Effector CD8-positive, alpha-beta T cell (primary cell): ENCODE measurements at places on chromosomes 1 and 21.

GRCh38 chr1:53982763-53983104 lies 35.3 kb downstream of the LDLRAD1 start:
- no peak for DNase-seq

GRCh38 chr1:3650248-3651025 lies 534 bp upstream of the WRAP73 start:
- DNase-seq = no peak

DNA sequence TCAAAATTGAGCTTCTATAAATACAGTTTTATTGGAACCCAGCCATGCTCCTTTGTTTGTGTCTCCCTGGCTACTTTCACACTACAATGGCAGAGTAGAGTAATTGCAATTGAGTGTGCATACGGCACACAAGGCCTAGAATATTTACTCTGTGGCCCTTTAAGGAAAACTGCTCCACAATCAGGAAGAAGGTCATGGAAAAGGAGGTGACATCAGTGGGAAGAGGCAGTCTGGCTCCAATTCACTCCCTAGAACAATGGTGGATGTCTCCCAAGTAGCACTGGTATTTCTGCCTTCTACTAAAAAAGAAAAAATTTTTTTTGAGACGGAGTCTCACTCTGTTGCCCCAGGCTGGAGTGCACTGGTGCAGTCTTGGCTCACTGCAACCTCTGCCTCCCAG lies 51.3 kb downstream of the KRTAP19-8 start:
- no peak for DNase-seq

GRCh38 chr21:35234725-35235124 lies 185.6 kb upstream of the RUNX1 start:
- no peak for DNase-seq

GRCh38 chr21:44314128-44314527 lies 14.3 kb downstream of the PFKL start:
- no peak for DNase-seq

- no peak for DNase-seq
Measured at GRCh38 chr1:226082959-226083301, 20.4 kb downstream of the H3-3A start.

- peak; percentile 16 for DNase-seq
Measured at GRCh38 chr1:41381692-41382479, 20.7 kb downstream of the FOXO6 start.

DNA sequence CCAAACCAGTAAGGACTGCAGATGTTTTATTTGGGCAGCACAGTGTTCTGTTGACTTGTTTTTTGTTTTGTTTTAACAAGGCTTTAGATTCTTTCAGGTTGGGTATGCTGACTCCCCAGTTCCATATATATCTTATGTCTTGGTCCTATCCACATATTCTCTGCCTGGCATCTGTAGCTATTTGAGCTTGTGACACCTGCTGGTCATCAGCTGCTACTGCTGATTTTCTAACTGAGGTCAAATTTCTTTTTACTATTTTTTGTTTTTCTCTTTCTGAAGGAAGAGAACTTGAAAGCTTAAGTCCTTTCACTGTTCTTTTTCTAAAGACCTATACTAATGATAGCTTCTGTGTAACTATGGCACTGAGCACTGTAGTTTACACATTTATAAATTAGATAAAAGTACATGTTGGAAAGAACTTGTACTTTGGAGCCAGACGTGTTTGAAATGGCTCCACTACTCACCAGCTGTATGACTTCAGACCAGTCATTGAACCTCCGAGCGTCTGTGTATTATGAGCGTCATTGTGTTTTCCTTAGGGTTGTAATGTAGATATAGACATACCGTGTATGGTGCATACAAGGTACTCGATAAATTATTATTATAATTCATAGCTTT lies 109.4 kb downstream of the NRDC start:
- DNase-seq = no peak

DNA sequence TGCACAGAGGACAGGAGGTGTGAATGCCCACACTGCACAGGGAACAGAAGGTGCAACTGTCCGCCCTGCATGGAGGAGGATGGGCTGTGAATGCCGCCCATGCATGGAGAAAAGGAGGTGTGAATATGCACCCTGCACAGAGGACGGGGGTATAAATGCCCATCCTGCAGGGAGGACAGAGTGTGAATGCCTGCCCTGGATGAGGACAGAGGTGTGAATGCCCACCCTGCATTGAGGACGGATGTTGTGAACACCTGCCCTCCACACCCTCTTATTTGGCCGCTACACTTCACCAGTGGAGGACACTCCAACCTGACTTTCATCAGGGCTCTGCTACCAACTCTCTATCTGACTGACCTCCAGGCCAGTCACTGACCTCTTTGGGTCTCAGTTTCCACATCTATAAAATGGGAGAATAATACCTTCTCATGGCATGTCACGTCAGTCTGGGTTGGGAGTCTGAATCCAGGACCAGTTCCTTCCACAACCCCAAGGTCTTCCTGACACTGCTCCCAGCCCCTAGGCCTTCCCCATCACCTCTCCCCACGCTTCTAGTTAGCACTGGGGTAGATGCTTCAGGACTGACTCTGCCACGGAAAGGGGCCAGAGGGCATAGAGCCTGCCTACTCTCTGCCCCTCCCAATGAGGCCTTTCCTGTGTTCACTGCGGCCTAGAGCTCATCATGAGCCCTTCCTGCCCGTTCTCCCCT lies 28.4 kb downstream of the ZBTB17 start:
- no peak for DNase-seq

GRCh38 chr1:182629080-182629479 lies 24.9 kb upstream of the RGS16 start:
- no peak for DNase-seq

- no peak for DNase-seq
Measured at GRCh38 chr1:202143011-202143767, 1.3 kb downstream of the ARL8A start.

DNA sequence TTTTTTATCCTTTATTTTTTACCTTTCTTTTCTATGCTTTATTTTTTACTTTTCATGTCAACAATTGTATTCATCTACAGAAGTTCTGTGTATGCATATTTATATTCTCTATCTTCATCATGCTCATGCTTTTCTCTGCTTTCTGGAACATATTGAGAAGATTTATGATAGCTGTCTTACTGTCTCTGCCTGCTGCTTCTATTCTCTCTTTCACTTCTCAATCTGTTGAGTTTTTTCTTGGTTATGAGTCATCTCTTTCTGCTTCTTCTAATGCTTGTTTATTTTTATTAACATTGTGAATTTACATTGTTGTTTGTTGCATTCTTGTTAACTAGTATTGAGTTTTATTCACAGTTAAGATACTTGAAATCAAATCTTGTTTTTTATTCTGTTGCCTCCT lies 22.6 kb downstream of the F5 start:
- no peak for DNase-seq

DNA sequence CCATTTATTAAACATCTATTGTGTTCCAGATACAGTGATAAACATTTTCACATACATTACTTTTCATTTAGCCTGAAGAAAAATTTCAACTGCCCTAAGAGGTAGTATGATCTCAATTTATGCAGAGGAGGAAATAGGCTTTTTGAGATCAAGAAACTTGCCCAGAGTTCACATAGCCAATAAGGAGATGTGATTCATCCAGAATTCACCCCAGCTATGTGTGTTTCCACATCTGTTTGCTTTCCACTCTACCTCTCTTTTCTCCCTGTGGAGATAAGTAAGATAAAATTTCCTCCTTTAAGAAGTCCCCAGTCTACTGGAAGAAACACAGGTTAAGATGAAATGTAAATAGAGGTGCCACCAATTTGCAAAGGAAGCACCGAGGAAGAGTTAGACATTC lies 199.7 kb upstream of the C8B start:
- no peak for DNase-seq

GRCh38 chr1:221093903-221094791 lies 214.9 kb downstream of the HLX start:
- no peak for DNase-seq

GRCh38 chr1:154726896-154727753 lies 119.1 kb upstream of the ADAR start:
- DNase-seq = no peak

GRCh38 chr1:41417746-41418145 lies 56.5 kb downstream of the FOXO6 start:
- DNase-seq = no peak

GRCh38 chr1:47725000-47725473 lies 272.1 kb downstream of the TRABD2B start:
- no peak for DNase-seq

- no peak for DNase-seq
Measured at GRCh38 chr1:172118618-172119017, 277.3 kb downstream of the DNM3 start.

- DNase-seq = no peak
Measured at GRCh38 chr1:116457946-116458604, 85.0 kb downstream of the ATP1A1 start.

GRCh38 chr1:25907601-25908000 lies 1.4 kb upstream of the STMN1 start:
- DNase-seq = no peak

- no peak for DNase-seq
Measured at GRCh38 chr1:12402842-12403241, 173.0 kb downstream of the VPS13D start.

- DNase-seq = no peak
Measured at GRCh38 chr1:204065986-204066300, 7.0 kb upstream of the SOX13 start.

DNA sequence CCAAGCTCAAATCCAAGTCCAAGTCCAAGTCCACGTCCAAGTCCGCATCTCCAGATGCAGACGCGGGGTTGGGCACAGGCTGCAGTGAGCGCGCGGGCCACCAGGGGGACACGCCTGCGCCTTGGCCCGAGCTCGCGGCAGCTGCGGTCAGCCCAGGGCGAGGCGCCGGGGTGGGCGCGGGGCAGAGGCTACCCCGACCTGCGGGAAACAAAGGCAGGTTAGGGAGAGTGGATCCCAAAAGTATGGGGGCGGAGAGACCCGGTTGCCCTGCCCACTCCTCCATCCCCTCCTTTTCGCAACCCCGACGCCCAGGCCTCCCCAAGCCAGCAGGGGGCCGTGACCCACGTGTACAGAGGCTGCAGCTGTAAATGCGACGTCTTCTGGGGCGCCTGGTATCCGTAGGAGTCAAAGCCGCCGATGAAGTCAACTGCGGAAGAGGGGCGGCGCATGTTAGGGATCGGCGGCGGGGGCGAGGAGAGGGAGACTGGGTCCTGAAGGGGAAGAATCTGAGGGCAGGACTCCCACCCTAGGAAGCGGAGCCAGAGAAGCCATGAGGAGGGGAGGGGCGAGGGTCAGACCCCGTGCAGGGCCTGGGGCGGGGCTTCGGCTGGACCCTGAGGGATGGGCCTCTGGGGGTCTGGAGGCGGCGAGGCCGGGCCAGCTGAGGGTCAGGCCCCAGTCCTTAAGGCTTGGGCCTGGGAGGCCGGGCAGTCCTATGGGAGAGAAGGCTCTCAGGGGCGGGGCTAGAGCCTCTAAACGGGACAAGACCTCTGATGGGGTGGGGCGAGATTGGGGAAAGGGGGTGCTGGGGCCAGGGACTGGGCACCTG lies 58.0 kb downstream of the NKAIN1 start:
- no peak for DNase-seq

DNA sequence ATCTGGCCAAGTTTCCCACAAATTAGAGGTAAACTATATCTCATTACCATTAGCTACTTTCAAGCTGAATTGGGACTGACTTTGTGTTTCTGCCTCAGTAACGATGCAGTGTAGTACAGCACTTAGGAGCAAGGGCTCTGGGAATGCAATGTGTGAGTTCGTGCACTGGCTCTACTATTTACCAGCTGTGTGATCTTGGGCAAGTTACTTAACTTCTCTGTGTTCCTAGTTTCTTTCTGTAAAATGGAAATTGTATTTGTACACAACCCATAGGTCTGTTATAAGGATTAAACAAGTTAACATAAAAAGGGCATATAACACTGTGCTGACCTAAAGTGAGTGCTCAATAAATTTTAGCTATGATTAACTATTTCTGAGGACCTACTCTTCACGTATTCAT lies 65.0 kb upstream of the CSF1 start:
- DNase-seq = no peak

DNA sequence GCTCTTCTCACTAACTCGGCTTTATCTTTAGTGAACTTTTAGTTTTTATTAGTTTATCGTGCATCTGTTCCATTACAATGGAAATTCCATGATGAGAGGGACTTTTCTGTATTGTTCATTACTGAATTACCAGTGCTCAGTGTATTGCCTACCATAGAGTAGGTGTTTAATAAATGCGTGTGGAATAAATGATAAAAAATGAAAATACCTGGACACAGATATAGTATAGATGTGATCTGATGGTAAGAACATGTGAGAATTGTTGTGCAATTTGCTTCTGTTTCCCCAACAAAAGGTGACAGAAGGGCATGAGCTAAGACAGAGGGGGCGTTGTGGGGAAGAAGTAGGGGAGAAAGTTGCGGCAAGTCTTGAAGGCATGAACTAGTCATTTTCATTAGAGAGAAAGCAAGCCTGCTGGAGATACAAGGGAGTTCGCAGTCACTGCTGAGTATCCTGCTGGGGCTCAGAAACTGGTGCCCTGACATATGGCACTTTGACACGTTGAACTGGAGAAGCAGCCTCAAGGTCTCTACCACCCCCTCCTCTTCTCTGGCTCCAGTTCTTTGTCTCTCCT lies 5.6 kb upstream of the COG2 start:
- DNase-seq = no peak

GRCh38 chr1:234102583-234102982 lies 198.1 kb downstream of the SLC35F3 start:
- no peak for DNase-seq

- no peak for DNase-seq
Measured at GRCh38 chr1:2991753-2992495, 29.3 kb upstream of the ACTRT2 start.

GRCh38 chr1:221053889-221054288 lies 174.6 kb downstream of the HLX start:
- DNase-seq = no peak

GRCh38 chr1:75172556-75172955 lies 38.4 kb downstream of the LHX8 start:
- DNase-seq = no peak

DNA sequence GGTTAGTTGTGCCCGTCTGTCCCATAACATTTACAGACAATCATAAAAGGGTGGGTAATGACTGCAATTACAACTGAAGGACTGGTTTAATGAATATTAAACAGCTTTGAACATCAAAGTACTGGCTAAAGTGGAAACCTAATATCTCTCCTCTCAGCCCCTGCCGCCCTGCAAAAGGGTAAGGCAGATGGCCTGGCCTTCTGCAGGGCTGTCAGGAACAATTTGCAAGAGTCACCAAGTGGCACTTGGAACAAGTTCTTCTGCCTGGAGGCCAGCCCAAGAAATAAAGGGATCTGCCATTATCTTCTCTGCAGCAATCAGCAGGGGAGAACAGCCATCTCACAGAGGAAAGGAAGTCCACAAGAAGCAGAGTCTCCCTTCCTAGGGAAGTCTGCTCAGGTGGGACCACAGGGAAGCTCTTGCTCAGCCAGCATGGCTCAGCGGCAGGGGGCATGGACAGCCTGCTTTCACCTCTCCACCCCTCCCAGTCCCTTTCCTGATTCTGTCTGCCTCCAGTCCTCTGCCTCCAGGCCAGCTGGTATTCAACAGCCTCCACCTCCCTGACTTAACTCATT lies 96.1 kb downstream of the TRABD2B start:
- DNase-seq = no peak

DNA sequence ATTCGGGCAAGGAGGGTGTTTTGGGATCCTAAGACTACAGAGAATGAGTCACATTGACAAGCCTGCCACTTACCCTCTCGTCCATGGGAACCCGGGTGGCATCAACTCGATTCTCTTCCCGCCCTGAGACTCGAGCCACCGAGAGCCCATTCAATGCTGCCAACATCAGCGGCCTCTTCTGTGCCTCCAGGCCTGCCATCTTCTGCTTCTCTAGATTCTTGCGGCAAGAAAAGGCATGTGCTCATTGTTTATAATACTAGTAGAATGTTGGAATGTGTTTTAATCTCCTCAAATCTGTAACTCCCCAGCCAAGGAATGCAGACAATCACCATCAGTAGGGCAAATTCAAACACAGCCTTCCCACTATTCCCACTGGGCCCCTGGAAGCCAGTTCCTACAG lies 96.9 kb downstream of the SMYD2 start:
- no peak for DNase-seq
